ENCODE measurements at places on chromosomes 16 and 17.

DNA sequence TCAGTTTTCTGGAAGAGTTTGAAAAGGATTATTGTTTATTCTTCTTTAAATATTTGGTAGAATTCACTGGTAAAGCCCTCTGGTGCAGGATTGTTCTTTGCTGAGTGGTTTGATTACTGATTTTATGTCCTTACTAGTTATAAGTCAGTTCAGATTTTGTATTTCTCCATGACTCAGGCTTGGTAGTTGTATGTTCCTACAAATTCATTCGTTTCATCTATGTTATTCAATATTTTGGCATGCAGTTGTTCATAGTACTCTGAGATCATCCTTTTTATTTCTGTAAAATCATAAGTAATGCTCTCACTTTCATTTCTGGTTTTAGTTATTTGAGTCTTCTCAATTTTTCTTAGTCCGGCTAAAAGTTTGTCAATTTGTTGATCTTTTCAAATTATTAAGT lies 58.1 kb upstream of the CRYM start:
- no peak overlapping the region for H3K27ac ChIP-seq
- H3K36me3 ChIP-seq = peaks cover 4% of the 10 kb centered on the region
- H3K4me3 ChIP-seq = no peak overlapping the region
- no peaks in the 10 kb centered on the region for H3K4me1 ChIP-seq
- no peaks in the 10 kb centered on the region for H3K27me3 ChIP-seq
- DNase-seq = no peak

DNA sequence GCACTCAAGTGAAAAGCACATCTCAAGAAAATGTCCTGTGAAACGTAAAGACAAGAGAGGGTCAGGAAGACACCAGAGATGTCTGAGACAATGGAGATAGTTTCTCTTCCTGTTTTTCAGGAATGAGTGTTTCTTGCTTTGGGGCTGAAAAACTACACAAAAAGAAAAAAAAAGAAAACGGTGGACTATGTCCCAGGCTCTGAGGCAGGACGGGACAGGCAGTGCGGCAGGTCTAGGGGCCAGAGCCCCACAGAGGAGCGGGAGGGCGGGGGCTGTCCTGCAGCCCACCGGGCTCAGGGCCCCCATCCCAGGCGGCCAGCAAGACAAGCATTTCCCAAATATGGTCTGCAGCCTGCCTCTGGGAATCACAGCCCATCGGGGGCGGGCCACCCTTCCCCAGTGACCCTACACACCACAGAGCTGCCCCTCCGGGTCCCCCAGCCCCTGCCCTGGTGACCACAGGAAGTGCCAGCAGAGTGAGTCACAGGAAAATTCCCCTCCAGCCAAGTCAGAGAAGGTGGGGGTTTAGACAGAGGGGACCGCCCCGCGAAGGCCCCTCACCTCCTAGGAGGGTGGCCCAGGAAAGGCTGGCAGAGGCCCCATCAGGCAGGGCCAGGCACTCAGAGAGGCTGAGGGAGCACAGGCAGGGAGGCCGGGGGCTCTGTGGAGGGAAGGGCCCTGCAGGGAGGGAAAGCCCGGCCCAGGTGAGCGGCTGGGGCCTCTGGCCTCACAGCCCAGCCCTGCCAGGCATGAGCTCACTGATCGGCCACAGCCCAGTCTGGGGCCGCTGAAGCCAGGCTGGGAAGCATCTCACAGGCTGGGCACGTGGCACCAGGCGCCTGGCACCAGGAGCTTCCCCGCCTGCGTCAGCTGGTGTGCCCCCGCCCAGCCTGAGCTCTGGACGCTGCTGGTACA lies 6.3 kb downstream of the BCAR1 start:
- no peak for DNase-seq
- peak overlapping the region; percentile 84 for H3K27ac ChIP-seq
- H3K4me3 ChIP-seq = no peak overlapping the region
- peaks cover 74% of the 10 kb centered on the region for H3K4me1 ChIP-seq
- H3K27me3 ChIP-seq = no peaks in the 10 kb centered on the region

- no peak overlapping the region for H3K4me3 ChIP-seq
- H3K36me3 ChIP-seq = peaks cover 47% of the 10 kb centered on the region
- no peaks in the 10 kb centered on the region for H3K27me3 ChIP-seq
- DNase-seq = no peak
- no peaks in the 10 kb centered on the region for H3K4me1 ChIP-seq
- H3K27ac ChIP-seq = no peak overlapping the region
Measured at GRCh38 chr17:5516060-5516792, 29.9 kb downstream of the MIS12 start.

GRCh38 chr17:79609673-79610645 lies 892 bp downstream of the RBFOX3 start:
- H3K4me1 ChIP-seq = peaks cover 23% of the 10 kb centered on the region
- no peaks in the 10 kb centered on the region for H3K36me3 ChIP-seq
- peaks cover 97% of the 10 kb centered on the region for H3K27me3 ChIP-seq
- H3K27ac ChIP-seq = no peak overlapping the region

GRCh38 chr17:73249700-73250099 lies 12.0 kb downstream of the CPSF4L start:
- no peak for DNase-seq
- H3K27ac ChIP-seq = no peak overlapping the region
- H3K4me3 ChIP-seq = no peak overlapping the region
- H3K36me3 ChIP-seq = peaks cover 38% of the 10 kb centered on the region
- H3K27me3 ChIP-seq = no peaks in the 10 kb centered on the region

DNA sequence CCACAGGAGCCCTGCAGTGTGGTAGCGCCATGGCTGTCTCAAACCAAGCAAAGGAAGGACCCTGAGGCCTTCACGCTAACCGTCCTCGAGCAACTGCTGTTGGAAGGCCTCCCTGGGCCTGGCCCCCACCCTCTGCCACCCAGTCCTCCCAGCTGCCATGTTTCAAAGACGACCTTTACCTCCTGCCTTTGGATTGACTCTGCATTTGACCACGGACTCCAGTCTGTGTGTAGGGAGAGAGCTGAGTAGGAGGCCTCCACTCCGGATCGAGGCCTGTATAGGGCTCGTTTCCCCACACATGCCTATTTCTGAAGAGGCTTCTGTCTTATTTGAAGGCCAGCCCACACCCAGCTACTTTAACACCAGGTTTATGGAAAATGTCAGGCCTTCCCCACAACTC lies 24.3 kb downstream of the PLCD3 start:
- H3K4me1 ChIP-seq = peaks cover 30% of the 10 kb centered on the region
- H3K27me3 ChIP-seq = no peaks in the 10 kb centered on the region
- DNase-seq = no peak
- peaks cover 63% of the 10 kb centered on the region for H3K36me3 ChIP-seq
- no peak overlapping the region for H3K27ac ChIP-seq

DNA sequence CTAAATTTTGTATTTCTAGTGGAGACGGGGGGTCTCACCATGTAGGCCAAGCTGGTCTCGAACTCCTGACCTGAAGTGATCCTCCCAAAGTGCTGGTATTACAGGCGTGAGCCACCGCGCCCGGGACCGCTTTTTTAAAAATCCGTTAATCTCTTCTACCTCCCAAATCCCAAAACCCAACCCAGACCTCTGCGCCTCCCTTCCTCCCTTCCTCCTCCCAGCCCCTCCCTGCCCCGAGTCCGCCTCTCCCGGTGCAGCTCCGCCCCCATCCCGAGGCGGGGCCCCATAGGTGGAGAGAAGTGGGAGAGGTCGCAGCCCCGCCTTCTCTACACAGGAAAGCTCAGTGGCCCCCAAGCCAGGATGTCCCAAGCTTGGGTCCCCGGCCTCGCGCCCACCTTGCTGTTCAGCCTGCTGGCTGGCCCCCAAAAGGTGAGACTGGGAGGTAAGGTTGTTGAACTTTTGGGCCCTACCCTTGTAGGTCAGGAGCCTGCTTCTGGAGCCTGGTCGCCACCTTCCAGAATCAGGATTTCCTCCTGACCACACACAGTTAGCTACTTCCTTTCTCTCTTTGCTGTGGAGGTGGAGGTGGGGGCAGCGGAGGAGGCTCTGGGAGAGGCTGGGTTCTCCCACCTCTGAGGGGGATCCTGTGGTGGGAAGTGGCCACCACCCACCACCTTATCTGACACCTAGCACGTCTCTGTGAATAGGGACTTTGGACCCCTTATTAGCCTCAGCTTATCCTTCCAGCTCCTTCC lies at the start of gene TMEM92:
Gene TMEM92 (plus strand): TSS at position 325 of the 755 bp plus-strand sequence. CDS start 36 bp downstream, at position 361.
- peaks cover 12% of the 10 kb centered on the region for H3K27me3 ChIP-seq
- peak within 1 kb of the TSS; percentile 68 for H3K27ac ChIP-seq
- H3K4me1 ChIP-seq = peaks cover 29% of the 10 kb centered on the region
- DNase-seq = peak; percentile 73

- no peaks in the 10 kb centered on the region for H3K27me3 ChIP-seq
- no peak overlapping the region for H3K4me3 ChIP-seq
- no peaks in the 10 kb centered on the region for H3K36me3 ChIP-seq
- peak overlapping the region; percentile 23 for H3K27ac ChIP-seq
Measured at GRCh38 chr16:50684823-50685461, 3.8 kb upstream of the SNX20 start.

DNA sequence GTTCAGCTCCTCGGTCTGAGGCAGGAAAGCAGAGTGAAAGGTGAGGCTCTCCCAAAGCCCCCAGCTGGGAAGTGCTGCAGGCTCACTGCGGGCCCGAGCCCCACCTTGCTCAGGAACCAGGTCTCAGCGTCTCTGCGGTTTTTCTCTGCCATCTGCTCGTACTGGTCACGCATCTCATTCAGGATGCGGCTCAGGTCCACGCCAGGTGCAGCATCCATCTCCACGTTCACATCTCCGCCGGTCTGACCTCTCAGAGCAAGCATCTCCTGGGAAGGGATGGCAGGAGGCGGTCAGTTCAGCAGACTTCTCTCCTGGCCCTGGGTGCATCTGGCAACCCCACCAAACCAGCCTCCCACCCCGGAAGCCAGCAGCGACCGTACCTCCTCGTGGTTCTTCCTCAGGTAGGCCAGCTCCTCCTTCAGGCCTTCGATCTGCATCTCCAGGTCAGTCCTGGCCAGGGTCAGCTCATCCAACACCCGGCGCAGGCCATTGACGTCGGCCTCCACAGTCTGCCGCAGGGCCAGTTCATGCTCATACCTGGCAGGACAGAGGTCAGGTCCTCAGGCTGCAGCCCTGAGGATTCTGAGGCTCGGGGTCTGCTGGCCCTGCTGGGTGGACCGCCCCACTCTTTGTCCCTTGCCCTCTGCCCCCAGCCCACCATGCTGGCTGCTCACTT lies 1.5 kb downstream of the KRT16 start:
- peaks cover 9% of the 10 kb centered on the region for H3K4me1 ChIP-seq
- H3K4me3 ChIP-seq = no peak overlapping the region
- H3K36me3 ChIP-seq = no peaks in the 10 kb centered on the region
- no peak for DNase-seq
- H3K27ac ChIP-seq = no peak overlapping the region

DNA sequence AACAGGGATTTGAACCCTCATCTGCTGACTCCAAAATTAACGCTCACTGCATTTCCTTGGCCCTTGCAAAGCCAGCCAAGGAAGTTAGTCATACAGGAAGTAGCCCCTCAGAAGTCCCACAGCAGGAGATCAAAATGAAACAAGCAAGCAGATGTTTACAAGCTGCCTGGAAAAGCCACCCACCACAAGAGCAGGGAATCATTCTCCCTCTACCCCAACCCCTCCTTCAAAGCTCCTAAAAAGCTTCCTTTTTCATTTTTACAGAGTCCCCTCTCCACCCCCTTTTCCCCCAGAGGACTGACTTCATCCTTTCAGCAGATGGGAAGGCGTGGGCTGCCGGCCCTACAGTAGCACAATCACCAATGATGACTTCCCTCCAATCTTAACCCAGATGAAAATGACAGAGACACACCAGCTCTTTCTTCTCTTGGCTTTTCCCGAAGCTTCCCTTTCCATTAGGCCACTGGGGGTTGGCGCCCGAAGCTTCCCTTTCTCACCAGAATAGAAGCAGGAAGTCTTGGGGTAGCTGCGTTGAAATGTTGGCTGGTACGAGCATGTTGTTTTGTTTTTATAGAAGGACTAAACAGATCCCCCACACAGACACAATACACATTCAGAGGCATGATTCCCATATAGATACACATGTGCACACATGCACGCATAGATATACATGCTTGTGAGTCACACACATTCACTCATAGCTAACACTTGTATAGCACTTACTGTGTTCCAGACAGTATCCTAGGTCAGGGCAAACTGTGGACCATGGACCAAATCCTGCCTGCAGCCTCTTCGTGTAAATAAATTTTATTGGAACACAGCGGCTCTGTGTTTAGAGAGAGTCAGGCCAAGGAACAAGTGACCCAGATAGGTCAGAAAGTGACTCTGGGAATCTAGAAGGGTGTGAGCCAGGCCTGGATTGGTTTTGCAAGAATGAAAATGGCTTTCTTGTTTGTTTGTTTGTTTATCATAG lies 17.4 kb downstream of the ITPRIPL2 start:
- H3K27ac ChIP-seq = peak overlapping the region; percentile 76
- no peaks in the 10 kb centered on the region for H3K27me3 ChIP-seq
- H3K4me1 ChIP-seq = peaks cover 41% of the 10 kb centered on the region
- no peaks in the 10 kb centered on the region for H3K36me3 ChIP-seq
- no peak for DNase-seq

DNA sequence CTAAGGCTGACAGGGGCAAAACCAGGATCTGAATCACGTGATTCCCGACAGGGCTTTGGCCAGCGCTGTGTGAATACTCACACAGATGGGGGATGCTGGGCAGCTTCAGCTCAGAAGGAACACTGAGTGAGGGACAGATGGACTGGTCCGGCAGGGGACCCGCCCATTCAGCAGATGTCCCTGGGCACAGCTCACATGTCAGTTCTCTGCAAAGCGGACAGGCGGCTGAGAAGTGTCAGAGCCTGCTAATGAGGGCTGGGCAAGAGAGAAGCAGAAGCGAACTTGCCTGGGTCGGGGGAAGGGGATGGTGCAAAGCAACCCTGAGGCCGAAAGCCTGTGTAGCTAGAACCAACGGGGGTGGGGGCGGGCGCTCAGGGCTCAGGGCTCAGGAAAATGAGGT lies 11.9 kb upstream of the GLIS2 start:
- no peak for DNase-seq
- H3K27me3 ChIP-seq = no peaks in the 10 kb centered on the region
- peaks cover 27% of the 10 kb centered on the region for H3K4me1 ChIP-seq
- no peak overlapping the region for H3K4me3 ChIP-seq
- no peak overlapping the region for H3K27ac ChIP-seq

GRCh38 chr16:75265911-75266701 lies 14.7 kb upstream of the BCAR1 start:
- peaks cover 7% of the 10 kb centered on the region for H3K27me3 ChIP-seq
- DNase-seq = peak; percentile 83
- H3K27ac ChIP-seq = peak overlapping the region; percentile 92

GRCh38 chr16:25707982-25708583 lies 16.3 kb downstream of the HS3ST4 start:
- no peak for DNase-seq
- H3K4me1 ChIP-seq = no peaks in the 10 kb centered on the region
- no peak overlapping the region for H3K27ac ChIP-seq

- no peak for DNase-seq
- H3K4me3 ChIP-seq = no peak overlapping the region
- no peak overlapping the region for H3K27ac ChIP-seq
- no peaks in the 10 kb centered on the region for H3K27me3 ChIP-seq
- no peaks in the 10 kb centered on the region for H3K4me1 ChIP-seq
Measured at GRCh38 chr16:64964126-64964540, 157.7 kb downstream of the CDH11 start.

GRCh38 chr17:50130559-50131305 lies 772 bp upstream of the SAMD14 start:
- peaks cover 42% of the 10 kb centered on the region for H3K4me1 ChIP-seq
- H3K27me3 ChIP-seq = peaks cover 25% of the 10 kb centered on the region
- no peak overlapping the region for H3K27ac ChIP-seq
- peaks cover 14% of the 10 kb centered on the region for H3K36me3 ChIP-seq

- no peak within 1 kb of the TSS for H3K4me3 ChIP-seq
- H3K27me3 ChIP-seq = no peaks in the 10 kb centered on the region
- no peak for DNase-seq
Measured at GRCh38 chr16:75726390-75726789, at the start of gene CPHXL. Gene CPHXL, minus strand, starts transcription at chr16:75726490. Its CDS starts 48 bp downstream, at chr16:75726442.

GRCh38 chr16:74053826-74054225 lies 242.8 kb upstream of the PSMD7 start:
- no peak overlapping the region for H3K4me3 ChIP-seq
- H3K27ac ChIP-seq = no peak overlapping the region
- DNase-seq = no peak
- no peaks in the 10 kb centered on the region for H3K36me3 ChIP-seq
- H3K4me1 ChIP-seq = no peaks in the 10 kb centered on the region
